ENCODE measurements at places on chromosomes 7 and 10.

- no peak for DNase-seq
Observed at GRCh38 chr7:132164558-132165125, 411.6 kb downstream of the PLXNA4 start.

DNA sequence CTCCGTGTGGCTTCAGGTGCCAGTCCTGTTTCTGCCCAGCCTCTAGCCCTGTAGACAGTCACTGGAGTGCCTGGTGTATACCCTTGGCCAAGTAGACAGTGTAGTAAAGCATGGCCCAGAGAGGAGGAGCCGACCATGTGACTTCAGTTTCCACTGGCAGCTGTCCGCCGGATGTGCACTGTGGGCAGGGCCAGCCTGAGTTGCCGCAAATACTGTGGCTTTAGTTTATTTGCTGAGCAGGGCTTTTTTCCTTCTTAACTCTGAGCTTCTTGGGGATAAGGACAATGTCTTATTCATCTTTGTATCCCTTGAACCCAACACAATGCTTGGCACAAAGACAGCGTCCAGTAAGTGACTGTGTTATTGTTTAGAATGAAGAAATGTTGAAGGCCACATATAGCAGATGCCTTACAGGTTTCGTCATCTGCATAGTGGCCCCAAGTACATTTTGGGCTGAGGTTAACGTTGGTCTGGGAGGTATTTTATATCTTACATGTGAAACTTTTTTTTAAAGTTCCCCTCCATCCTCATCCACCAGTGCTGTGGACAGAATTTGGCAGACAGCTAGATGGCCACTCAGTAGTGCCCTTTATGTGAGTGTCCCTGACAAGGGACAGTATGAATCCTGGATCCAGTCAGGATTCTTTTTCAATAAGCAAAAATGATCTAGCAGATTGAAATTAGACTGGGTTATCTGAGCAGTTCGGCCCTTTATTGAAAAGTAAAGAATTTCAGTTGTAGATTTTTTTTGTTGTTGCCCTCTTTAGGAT is 40.6 kb downstream of the CYP17A1 start:
- no peak for DNase-seq

- no peak for DNase-seq
Observed at GRCh38 chr7:906776-907157, 30.4 kb downstream of the GET4 start.

- peak; percentile 40 for DNase-seq
Observed at GRCh38 chr7:156160811-156161210, 348.5 kb upstream of the SHH start.

- no peak for DNase-seq
Observed at GRCh38 chr10:85621562-85621961, 745.0 kb downstream of the GRID1 start.

GRCh38 chr7:156472267-156472666 is 168.3 kb upstream of the RNF32 start:
- no peak for DNase-seq

DNA sequence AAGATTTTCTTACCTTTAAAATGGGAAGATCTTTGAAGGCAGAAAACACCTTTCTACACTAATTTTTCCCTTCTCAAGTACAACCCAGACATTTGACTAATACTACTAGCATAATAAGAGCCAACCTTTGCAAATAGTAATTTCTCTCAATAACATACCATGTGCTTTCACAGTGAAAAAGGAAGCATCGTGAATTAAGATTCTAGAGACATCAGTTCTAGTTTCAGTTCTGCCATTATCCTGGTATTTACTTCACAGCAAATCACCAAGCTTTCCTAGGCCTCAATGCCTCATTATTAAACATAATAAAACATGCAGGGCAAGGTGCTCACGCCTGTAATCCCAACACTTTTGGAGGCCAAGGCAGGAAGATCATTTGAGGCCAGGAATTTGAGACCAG is 24.9 kb downstream of the GSAP start:
- DNase-seq = no peak

DNA sequence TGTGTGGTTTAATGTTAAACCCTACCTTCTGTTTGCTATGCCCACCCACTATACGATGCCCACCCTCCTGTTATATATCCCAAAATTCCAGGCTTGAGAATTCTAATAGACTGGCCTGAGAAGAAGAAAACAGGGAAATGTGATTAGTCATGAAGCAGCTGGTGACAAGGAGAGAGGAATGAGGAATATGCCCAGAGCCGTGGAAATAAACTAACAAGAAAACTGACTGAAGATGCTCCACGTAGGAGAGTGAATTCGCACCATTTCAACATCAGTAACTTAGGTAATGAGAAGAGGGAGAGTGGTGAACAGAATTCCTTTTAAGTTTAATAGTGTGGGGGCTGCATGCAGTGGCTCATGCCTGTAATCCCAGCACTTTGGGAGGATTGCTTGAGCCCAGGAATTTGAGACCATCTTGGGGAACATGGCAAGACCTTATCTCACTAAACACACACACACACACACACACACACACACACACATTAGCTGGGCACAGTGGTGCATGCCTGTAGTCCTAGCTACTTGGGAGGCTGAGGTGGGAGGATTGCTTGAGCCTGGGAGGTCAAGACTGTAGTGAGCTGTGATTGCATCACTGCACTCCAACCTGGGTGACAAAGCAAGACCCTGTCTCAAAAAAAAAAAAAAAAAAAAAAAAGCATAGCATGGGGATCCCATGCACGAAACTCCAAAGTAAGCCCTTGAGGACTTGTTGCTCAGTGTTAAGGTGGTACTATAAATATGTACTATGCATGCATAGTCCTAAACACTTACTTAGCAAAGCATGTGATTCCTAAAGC is 16.1 kb upstream of the SYPL1 start:
- no peak for DNase-seq

GRCh38 chr10:122290833-122291532 is 19.9 kb downstream of the BTBD16 start:
- no peak for DNase-seq

GRCh38 chr10:118957443-118957825 is 72.1 kb upstream of the NANOS1 start:
- DNase-seq = no peak

All from NCI-H526 (cell line).